NCI-H2029 (cell line): ENCODE measurements at places on chromosomes 11 and 22.

- DNase-seq = no peak
Observed at GRCh38 chr11:90747057-90747456, 524.2 kb upstream of the CHORDC1 start.

DNA sequence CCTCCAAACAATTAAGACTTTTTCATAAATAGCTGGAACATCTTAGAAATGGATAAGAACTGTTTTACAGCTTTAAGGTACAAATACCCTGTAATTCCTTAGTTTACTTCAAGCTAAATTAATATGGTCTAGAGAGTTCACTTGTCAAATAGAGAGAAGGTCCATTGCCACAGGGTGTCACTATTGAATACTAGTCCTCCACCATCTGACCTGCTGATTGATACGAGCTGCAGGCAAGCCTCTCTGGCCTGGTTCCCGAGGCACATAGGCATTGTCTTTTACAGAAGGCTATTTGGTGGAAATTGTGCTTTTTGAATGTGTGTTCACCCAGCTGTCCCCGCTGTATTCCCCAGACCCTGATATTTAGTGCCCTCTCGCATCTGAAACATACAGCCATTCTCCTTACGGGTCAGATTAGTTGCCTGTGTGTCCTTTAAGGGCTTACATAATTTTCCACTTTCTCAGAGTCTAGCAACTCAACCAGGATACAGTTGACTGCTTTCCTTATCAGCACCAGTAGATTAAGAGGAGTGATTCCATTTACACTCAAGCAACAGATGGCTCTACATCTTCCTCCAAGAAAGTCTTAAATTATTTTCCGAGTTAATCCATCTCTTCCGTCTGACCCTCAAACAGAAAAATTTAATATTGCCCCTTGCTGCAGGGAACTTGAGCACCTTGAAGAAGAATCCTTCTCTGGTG lies 788.8 kb upstream of the FAT3 start:
- no peak for DNase-seq

DNA sequence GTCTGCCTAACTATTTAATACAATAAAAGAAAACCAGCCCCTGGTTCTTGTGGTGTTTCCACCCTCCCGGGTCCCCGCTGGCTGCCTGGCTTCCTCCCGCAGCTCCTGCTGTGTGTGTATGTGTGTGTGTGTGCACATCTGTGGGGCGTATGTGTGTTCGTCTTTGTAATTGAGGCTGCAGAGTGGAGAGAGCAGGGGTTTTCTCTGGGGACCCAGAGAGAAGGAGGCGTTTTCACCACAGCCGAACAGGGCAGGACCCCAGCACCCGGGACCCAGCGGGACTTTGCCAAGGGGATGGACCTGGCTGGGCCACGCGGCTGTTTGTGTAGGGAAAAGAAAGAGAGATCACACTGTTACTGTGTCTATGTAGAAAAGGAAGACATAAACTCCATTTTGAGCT lies 42.7 kb downstream of the IGLL1 start:
- no peak for DNase-seq

- DNase-seq = no peak
Observed at GRCh38 chr11:95045812-95046211, 3.4 kb upstream of the KDM4F start.

GRCh38 chr11:133052537-133052936 lies 479.8 kb downstream of the OPCML start:
- no peak for DNase-seq

- peak; percentile 83 for DNase-seq
Observed at GRCh38 chr11:44316659-44317240, 6.8 kb upstream of the ALX4 start.

DNA sequence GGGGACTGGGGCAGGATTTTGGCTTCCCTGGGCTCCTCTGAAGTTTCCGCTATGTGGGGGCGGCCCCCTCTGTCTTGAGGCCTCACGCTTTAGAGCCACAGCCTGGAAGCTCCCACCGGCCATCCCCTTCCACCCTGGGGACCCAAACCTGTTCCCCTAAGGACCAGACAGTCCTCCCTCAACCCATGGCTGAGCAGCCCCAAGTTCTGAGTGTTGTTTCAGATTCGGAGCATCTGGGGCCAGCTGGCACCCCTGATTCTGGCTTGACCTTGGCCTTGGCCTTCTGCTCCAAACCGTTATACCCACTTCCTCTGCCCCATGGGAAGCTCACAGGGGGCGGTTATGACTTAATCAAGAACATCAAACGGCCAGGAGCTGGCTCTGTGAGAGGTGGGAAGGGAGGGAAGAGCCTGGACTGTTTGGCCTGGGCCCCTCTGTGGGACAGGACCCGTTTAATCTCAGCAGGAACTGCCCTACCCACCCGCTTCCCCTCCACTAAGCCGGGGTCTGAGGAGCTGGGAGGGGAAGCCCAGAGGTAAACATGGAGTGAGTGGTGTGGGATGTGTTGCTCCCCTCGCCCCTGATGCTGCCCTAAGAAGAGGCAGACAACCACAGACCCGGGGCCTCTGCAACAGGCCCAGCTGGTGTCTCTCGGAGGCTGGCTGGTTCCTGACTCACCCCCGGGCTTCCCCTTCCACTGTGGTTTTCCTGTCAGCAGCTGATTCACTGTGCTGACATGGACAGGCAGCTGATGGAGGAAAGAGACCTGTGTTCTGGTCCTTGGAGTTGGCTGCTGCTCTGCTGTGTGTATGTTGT lies 3.4 kb downstream of the CD82 start:
- no peak for DNase-seq

GRCh38 chr11:123235117-123235655 lies 40.1 kb upstream of the CLMP start:
- no peak for DNase-seq

DNA sequence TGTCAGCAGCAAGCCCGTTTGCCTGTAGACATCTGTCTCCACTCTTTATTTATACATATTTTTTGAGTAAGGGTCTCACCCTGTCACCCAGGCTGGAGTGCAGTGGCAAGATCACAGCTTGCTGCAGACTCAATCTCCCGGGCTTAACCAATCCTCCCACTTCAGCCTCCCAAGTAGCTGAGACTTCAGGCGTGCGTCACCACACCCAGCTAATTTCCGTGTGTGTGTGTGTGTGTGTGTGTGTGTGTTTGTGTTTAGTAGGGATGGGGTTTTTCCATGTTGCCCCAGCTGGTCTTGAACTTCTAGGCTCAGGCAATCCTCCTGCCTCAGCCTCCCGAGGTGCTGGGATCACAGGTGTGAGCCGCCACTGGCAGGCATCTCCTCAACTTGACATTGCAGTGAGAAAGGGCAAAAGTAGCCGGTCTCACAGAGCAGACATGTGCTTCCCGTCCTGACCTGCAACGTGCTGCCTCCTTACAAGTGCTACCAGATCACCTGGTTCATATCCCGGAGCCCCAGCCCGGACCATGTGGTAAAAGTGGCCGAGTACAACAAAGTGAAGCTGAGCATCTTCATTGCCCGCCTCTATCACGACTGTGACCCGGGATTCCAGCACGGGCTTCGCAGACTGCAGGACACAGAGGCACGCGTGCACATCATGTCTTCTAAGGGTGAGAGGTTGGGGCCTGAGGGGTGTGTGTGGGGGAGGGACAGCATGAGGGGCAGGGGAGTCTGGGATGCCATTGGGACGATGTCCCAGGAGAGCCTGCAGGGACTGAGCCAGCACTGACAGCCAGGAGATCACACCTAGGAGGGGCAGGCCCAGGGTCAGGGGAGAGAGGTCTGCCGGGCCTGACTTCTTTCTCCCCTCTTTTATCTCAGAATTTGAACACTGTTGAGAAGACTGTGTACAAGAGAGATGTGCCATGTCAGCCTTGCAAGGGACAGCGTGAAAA lies 5.6 kb upstream of the APOBEC3H start:
- DNase-seq = no peak

DNA sequence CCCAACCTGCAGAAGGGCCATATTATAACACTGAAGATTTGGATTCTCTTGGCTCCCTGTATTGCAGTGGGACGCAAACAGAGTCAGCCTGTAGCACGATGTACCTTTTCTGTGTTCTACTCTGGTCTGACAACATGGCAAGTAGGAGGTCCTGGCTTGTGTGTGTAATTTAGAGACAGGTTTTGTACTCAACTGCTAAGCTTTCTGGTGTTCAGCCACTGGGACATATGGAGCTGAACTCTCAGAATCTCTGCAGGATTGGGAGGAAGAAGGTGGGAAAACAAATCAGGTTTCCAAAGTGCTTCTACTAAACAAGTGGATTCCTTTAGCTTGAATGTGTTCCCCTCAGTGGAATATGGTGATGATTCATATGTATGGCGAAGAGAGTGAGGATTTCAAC lies 192.5 kb upstream of the MTMR2 start:
- DNase-seq = no peak

- no peak for DNase-seq
Observed at GRCh38 chr11:8732324-8732670, 49.7 kb downstream of the RPL27A start.

DNA sequence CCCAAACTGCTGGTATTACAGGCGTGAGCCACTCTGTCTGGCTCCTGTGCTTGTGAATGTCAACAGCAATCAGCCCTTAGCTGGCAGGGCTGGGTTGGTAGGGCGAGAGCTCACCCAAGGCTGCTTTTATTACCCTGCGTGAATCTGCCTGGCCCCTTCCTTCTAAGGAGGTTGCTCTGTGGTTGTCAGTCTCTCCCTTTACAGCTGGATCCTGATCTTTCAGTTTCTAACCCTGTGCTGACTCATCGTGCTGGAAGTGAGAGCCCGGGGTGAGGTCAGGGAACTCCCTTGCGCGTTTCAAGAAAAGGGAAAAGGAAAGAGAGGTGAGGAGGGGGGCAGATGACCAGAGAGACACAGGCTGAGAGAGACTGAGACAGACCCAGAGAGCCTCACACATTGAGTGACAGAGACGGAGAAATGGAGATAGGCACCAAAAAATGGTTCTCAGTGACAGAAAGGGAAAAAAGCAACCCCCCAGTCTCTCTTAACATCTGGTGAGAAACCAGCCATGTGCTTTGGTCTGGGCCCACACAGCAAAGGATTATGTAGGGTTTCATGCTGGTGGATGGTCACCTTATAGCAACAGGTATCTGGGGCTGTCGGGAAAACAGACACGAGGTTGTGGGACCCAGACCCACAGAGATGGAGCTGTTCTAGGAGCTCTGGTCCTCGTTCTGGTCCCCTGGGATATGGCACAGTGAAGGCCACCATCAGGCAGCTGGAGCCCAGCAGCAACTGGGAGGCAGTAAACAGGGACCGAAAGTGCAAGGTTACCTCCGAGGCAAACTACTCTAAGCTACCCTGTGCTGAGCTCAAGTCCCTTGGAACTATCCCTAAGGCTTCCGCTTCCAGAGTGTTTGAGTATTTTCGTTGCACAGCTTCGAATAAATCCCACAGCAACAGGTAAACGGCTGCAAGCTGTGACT lies 2.5 kb downstream of the TCN2 start:
- no peak for DNase-seq

- no peak for DNase-seq
Observed at GRCh38 chr11:25200925-25201324, 704.1 kb downstream of the LUZP2 start.

DNA sequence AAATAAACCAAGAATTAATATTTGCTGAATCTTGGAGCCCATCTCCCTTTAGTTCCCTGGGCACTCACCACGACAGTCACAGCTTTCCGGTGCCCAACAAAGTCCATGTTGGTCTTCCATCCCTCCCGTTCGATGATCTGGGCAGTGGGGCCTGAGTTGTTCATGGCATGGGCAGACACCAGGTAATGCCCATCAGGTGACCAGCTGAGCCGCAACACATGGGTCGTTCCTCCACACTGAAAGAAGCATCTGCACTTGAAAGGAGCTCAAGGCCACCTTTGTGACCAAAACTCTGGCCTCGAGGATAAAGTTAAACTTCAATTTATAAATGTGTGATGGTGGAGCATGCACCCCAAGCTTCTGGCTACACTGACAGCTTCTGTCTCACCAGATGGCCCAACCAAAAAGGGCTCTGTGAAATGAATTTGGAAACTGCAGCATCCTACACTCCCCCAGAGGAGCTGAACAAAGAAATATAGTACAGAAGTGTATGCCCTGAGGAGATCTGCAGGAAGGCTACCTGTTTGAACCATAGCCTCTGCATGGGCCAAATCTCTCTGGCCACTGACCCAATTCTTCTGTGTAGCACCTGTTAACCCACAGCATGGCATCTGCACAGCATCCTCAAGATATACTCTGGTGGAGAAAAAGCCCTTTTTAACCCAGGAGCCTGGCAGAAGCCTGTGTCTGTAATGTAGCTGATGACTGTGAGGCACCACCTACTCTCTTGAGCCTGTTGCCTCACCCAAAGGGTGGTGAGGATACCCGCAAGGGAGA lies 37.1 kb downstream of the HIRA start:
- DNase-seq = no peak

- DNase-seq = no peak
Observed at GRCh38 chr11:32289701-32290100, 145.6 kb downstream of the WT1 start.

DNA sequence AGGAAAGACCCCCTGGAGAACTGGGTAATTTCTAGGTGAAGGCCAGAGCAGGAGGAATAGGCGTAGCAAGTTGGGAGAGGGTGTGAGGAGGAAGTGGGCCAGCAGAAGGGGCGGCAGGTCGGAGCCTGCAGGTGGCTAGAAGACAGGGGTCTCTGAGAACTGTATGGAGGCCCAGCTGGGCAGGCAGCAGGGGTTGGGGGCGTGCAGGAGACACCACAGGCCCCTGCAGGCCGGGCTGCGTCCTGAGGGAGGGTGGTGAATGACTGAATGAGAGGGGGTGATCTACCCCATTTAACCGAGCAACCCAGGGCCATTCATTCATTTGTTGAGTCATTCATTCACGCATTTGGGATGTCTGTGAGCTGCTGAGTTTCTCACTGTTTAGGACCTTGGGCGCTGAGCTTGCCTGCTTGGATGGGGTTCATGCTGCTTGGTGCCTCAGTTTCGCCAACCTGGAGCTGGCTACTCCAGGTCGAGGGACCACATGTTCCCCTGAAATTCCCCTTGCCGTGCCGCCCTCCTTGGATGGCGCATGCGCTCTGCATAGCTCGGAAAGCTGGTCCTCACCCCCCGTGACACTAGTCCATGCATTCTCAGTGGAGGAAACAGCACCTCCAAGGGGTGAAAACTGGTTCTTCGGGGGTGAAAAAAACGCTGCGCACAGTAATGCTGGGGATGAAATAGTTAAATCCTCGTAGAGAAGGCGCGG lies 15.6 kb downstream of the MPPED1 start:
- no peak for DNase-seq

DNA sequence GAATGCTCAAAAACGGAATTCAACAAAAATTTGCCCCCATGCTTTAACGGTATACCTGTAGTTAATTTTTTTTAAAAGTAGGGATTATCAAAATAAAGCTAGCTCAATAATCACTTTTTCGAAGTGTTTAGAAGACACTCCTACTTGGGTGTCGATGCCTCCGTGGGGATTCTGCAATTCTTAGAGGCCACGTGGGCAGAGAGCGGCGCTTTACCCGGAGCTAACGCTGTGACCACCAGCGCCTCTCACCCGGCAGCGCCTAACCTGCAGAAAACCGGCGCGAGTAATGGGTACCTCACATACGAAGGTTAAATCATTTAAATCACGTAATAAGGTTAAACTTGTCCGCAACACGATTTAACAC lies 583 bp downstream of the TAF1D start:
- peak; percentile 26 for DNase-seq

- no peak for DNase-seq
Observed at GRCh38 chr22:22025320-22026156, 43.0 kb upstream of the TOP3B start.

GRCh38 chr11:47184711-47185304 lies 1.4 kb downstream of the PACSIN3 start:
- no peak for DNase-seq

GRCh38 chr11:72535194-72535547 lies 100.8 kb upstream of the CLPB start:
- DNase-seq = no peak

GRCh38 chr22:19055801-19056200 lies 66.4 kb downstream of the DGCR2 start:
- no peak for DNase-seq

GRCh38 chr11:28727254-28727653 lies 619.1 kb downstream of the METTL15 start:
- no peak for DNase-seq

- no peak for DNase-seq
Observed at GRCh38 chr11:70078781-70079616, 882 bp downstream of the ANO1 start.
